ENCODE measurements at places on chromosomes 11 and 22. TPM values are rescaled to one million over a fixed set of nuclear protein-coding genes. Genes with fewer than 3 reads are reported as not detected.

DNA sequence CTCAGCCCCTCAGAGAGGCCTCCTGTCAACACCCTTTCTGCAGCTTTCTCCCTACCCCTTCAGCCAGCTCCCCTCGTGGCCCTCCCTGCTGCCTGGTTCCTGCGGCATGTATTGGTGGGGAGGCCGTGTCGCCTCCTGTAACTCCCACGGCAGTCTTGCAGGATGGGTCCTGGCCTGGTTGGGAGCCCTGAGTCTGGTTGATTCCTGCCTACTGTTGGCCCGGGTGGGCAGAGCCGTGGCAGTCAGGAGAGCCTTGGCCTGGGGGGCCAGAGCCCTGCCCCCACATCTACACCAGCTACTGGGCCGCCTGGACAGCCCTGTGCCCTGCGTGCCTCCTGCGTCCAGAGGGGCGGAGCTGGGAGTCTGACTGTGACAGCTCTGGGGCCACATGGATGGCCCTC lies 30.3 kb upstream of the GRAMD4 start:
- DNase-seq = no peak

GRCh38 chr11:96043291-96043690 lies 119.4 kb upstream of the MTMR2 start:
- no peak for DNase-seq

- DNase-seq = no peak
Measured at GRCh38 chr11:19820100-19820499, 107.5 kb downstream of the NAV2 start.

GRCh38 chr22:39851606-39852315 lies 41.8 kb downstream of the ENTHD1 start:
- no peak for DNase-seq

- DNase-seq = peak; percentile 44
Measured at GRCh38 chr22:33000342-33001280, 57.6 kb downstream of the SYN3 start.

DNA sequence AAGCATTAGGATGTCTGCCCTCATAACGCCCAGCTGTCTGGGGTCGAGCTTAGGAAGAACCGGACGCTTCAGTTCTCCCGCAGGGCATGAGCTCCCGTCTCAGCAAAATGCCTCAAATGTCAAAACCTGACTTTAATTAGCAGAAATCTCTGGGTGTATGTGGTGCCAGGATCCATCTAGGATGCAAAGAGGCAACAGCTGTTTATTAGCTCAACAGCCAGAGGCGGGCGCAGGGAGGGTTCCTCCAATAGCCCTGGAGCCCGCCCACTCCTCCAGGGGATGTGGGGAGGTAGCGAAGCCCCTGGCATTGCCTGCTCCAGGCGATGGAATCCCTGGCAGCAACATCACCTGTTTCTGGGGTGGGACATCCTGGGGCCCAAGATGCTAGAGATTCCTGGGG lies 39.4 kb upstream of the RTL6 start:
- no peak for DNase-seq

DNA sequence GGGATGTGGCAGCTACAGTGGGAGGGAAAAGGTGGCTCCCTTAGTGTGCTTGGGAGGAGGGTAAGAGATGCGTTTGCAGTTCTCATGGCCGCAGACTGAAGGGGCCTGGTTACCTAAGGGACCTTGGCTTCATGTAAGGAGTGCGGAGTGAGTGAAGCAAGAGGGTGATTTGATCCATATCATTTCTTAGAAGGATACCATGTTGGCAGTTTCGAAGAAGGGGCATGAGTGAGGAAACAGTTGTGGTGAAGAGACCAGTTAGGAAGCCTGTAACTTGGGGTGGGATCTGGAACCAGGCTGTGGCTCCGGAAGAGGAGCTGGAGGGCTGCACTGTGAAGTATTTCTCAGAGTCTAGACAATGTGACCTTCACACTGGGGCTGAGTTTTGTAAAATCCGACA lies 45.0 kb downstream of the ST3GAL4 start:
- no peak for DNase-seq

The AGBL2 gene
- 1.7 TPM for total RNA-seq

The PLCB3 gene
- total RNA-seq = 47.8 TPM

The TRIM51 gene
- total RNA-seq = not detected

DNA sequence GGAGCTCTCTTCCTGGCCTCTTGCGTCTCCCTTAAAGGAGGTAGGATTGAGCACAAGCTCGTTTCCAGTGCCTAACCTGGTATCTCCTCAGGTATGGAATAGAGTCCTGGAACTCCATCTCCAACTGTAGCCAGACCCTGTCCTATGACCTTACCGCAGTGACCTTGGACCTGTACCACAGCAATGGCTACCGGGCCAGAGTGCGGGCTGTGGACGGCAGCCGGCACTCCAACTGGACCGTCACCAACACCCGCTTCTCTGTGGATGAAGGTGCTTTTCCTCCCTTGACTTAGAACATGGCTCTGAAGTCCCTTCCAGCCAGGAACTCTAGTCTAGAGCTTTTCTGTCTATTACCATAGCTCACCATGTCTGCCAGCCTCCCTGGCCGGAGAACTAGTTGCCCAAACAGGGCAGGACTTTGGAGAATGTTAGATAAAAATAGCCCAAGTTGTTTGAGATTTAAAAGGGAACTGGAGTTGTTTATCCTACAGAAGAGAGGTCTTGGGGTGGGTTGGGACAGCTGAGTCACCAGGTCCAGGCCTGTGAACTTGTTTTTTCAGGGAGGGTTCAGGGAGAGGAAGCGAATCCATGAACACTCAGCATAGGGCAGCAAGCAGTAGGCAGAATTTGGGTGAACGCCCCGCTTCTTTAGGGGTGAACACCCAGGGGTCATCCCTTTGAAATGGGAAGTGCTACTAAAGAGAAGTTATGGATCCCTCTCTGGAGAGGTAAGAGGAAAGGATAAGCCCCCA lies 3.3 kb downstream of the IL10RA start:
- DNase-seq = no peak

DNA sequence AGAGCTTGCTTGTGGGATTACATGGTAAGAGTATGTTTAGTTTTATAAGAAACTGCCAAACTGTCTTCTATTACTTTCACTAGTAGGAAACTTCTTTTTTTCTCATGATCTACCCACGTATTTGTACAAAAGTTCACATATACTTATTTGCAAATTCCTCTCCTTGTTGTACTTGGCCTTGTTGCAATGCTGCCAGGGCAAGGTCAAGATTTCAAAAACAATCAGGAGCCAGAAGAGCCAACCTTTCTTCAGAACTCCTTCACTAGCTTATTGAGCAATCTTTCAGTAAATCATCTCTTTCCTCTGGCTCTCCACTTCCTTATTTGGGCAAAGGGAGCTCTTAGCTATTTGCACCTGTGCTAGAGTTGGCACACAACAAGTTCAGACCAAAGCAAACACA lies 9.7 kb downstream of the SRSF8 start:
- DNase-seq = peak; percentile 64

The TMPRSS6 gene
- total RNA-seq = not detected

- no peak for DNase-seq
Measured at GRCh38 chr11:126112547-126112946, 49.9 kb upstream of the CDON start.
